ENCODE measurements at places on chromosomes 12 and 14.
A peak's percentile ranks its signal among the peaks of the same experiment; 100 is the strongest.

DNA sequence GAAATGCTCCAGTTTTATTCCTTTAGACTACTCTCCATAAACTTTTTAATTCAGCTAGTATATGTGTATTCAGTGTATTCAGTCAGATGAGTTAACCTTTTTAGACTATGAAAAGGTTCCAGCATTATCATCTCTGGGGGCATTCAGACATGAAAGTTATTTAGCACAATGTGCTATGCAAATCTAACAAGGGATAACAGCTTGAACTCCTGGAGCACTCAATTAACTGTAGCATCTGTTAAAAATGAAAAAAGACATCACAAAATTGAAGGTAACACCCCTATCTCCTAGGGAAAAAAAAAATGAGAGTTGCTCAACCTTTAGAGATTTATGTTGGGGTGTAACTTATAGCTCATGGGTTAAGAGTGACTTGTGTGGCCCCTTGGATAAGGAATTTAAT lies 211.5 kb downstream of the PHLDA1 start:
- DNase-seq: no peak

DNA sequence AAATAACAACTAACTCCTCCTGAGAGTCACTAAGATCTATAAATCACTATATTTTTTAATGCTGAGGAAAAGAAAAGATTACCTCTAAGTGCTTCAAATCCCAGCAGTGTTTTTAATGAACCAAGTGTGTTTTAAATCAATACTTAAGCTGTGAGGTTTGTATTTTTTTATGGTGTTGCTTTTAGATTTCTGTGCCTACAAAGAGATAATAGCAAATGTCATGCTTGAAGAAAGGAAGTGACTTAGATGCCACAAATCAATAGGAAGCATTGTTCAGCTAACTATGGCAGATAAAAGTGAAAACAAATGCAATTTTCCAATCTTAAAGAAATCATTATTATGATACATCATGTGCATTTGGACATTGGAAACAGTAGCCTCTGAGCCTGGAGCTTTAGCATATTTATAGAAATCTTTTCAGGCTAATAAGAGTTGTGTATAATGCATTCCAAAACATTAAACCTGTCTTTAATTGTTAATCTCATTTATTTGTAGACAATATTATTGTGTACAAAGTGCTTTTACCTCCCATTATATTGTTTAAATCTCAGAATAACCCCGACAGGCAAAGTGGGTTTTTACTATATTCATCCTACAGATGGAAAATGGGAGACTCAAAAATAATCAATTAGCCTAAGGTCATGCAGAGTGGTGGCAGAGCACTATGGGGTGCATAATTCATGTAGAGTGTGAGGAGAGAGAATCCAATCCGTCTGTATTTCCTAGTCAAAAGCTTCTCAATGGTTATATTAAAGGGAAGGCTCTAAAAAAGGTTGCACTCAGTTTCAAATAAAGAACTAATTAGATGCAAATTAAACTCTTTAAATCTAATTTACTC lies 486.2 kb downstream of the NAV3 start:
- DNase-seq: no peak

GRCh38 chr12:51200806-51201205 lies 17.1 kb downstream of the POU6F1 start:
- DNase-seq: no peak

- no peak for DNase-seq
Observed at GRCh38 chr14:64763085-64763782, 59.0 kb downstream of the PLEKHG3 start.

GRCh38 chr12:4908684-4909409 lies 858 bp upstream of the KCNA1 start:
- peak; percentile 55 for DNase-seq

DNA sequence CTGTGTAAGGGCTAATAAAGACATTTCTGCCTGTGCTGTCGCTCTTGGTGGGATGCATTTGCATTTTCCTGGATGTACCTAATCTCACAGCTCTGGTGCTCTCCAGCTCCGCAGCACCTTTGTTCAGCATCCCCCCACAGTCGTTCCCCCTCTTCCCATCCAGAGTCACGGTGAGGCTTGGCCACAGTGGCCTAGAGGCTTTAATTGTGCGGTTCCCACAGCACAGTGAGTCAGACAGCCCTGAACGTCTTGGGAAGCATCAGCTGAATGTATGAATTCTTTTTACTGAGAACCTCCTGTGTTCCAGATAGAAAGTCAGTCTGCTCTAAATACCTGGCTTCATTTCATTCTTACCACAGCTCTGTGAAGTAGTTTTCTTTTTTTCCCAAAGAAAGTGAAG lies 28.7 kb downstream of the MLXIP start:
- DNase-seq: no peak

GRCh38 chr14:51516706-51517395 lies 134.9 kb upstream of the FRMD6 start:
- no peak for DNase-seq

- no peak for DNase-seq
Observed at GRCh38 chr14:93789228-93790130, 1.2 kb upstream of the PRIMA1 start.

DNA sequence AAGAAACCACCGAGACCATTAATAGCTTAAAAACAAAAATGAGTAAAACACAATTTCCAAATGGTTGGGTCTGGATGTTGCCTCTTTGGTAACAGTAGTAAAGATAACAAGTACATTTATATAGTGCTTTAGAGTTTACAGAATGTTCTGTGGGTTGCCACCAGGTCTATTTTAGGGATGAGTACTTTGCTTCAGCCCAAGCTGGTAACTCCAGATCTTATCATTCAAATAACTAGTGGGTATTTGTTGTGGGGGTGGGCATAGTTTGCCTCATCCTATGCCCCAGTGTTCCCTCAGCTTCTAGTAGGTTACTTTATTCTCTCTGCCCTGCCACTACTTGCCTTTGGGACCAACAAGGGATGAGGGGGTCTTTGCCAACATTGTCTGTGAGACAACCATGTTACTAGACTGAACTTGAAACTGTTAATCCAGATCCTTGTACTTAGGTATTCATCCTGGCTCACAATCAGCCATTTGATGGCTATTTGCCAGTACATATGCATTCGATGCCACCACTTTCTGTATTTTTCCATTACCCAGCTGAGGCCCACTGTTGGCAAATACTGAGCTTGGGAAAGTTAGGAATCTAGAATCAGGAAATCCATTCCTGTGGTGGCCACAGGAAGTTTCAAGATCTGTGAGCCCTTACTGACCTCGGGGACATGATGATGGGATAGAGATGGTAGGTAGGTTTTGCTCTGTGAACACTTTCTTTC lies 17.6 kb upstream of the AKAP6 start:
- no peak for DNase-seq

DNA sequence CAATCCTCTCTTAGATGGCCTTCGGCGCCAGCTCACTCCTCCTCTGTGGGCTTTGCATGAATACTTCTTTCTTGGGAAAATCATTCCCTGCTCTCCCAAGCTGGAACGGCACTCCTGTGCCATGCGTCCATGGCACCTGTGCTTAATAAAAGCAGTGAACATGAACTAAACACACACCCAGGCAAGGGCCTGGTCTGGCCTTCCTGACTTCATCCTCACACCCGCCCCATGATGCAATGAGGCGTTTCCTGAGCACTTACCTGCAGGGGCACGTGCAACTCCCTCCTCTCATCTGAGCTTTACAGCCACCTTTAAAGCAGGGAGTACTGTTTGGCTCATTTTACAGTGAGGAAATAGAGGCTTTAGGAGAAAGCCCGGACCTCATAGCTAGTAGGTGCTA lies 219.8 kb downstream of the SLC41A2 start:
- DNase-seq: no peak

DNA sequence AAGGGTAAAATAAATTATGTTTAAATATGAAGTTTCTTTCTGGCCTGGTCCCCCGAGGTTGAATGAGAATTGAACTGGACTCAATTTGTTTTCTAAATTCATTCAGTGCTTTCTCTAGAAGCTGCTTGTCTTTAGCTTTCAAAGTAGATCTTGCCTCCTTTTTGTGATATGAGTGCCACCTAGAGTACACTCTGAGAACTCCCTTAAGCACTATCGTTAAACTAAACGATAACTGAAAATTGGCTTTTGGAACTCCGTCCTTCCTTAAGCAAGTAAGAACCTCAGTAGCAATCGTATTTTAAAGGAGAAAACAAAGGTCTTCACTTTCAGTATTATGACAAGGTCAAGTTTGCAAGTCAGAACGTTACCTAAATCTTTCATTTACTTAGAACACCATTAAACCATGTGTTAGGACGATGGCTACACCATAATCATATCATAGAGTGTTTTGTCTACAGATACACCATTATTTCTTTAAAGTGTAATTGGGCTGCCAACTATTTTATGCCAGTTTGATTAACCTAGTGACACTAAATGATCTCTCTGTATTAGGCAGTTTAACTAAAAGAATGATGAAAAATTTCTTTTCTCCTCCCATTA lies 364.8 kb downstream of the SNAPC1 start:
- DNase-seq: no peak

- DNase-seq: no peak
Observed at GRCh38 chr14:64987438-64987767, 708 bp downstream of the FNTB start.

GRCh38 chr12:15794196-15794595 lies 5.0 kb upstream of the EPS8 start:
- no peak for DNase-seq

GRCh38 chr12:92696216-92696615 lies 6.6 kb upstream of the PLEKHG7 start:
- DNase-seq: no peak
